Right renal pelvis (tissue), 4 donors: ENCODE measurements at places on chromosomes 12 and 14. TPM values are rescaled to one million over a fixed set of nuclear protein-coding genes. Genes with fewer than 3 reads are reported as not detected.

Gene KCNC2
- polyA plus RNA-seq = 0.55 TPM

Gene AMIGO2
- 44.4 TPM for polyA plus RNA-seq

GRCh38 chr14:105616802-105617192, 90.4 kb downstream of the TMEM121 start:
- no peak for DNase-seq

GRCh38 chr14:75200451-75200850, 24.0 kb upstream of the TMED10 start:
- no peak for DNase-seq

DNA sequence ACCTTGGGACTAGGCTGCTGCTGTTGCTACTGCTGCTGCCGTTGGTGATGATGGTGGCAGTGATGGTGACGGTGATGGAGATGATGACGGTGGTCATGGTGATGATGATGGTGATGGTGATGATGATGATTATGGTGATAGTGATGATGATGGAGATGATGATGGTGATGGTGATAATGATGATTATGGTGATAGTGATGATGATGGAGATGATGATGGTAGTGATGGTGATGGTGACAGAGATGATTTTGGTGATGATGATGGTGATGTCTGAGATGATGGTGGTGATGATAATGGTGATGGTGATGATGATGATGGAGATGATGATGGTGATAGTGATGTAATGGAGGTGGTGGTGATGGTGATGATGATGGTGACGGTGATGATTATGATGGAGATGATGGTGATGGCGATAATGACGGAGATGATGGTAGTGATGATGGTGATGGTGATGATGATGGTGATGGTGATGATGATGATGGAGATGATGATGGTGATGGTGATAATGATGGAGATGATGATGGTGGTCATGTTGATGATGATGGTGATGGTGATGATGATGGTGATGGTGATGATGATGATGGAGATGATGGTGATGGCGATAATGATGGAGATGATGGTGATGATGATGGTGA, 156.8 kb upstream of the PWP1 start:
- DNase-seq = no peak

- DNase-seq = no peak
Measured at GRCh38 chr12:802242-803120, 50.1 kb downstream of the WNK1 start.

- no peak for DNase-seq
Measured at GRCh38 chr12:25866586-25867378, 91.7 kb upstream of the RASSF8 start.
